Epithelial cell of proximal tubule (primary cell): ENCODE measurements at places on chromosomes 2 and 18. TPM values are rescaled to one million over a fixed set of nuclear protein-coding genes. Genes with fewer than 3 reads are reported as not detected.

The PPM1B gene
- 15.3 and 21.9 TPM in 2 replicates for total RNA-seq

The CTNNA2 gene
- total RNA-seq, result 0.06 and 0.36 TPM in 2 replicates

The RFX8 gene
- total RNA-seq, result not detected in 2 replicates

The RBM44 gene
- 0.14 and 0.75 TPM in 2 replicates for total RNA-seq

- DNase-seq, result no peak
These were observed 314.4 kb upstream of the NT5C1B start for GRCh38 chr2:18903750-18904149.

GRCh38 chr18:59640721-59641120, 56.5 kb downstream of the CCBE1 start:
- no peak for DNase-seq

GRCh38 chr2:157793053-157793612, 83.0 kb downstream of the ACVR1 start:
- no peak for DNase-seq

- DNase-seq, result no peak
These were observed 72.1 kb downstream of the PLCL1 start for GRCh38 chr2:197876524-197876923.

DNA sequence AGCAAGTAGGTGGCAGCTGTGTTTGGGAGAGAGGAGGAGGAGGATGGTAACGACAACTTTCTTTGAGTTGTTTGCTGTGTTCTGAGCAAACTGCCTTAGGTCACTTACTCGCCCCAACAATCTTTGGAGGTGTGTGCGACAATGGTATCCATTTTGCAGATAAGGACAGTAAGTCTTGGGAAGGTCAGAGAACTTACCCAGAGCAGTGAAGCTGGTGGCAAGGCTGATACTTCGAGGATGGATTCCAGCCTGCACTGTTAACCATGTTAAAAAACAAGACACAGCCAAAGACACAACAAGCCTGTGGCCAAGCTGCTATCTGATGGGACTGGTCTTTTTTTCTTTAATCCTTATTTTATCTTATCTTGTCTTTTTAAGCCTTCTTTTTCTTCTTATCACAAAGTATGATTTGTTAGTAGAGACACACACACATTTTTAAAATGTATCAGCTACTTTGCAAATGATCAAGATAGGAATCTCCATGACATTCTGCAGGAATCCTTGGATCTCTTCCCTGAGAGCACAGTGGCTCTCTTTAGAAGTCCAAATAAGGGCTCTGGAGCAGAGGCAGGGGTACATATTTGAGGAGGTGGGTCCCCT, 27.9 kb downstream of the CNDP1 start:
- DNase-seq, result no peak

DNA sequence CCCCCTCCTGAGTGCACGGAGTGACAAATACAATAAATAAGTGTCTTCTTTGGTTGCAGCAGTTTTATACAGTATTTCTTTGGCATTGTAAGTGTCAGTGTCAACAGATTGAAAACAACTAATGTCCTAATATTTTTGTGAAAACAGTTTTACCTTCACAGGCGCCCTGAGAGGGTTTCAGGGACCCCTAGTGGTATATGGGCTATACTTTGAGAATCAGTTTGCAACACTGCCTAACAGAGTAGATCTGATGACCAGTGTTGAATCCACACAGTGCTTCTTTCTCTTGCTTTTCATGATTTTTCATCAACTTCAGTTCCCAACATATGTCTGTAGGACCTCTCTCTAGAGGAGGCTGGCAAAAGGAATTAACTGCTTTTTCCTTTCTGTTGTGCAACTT, 162.2 kb downstream of the PRPF40A start:
- no peak for DNase-seq

- DNase-seq, result no peak
These were observed 298.0 kb downstream of the DSEL start for GRCh38 chr18:67218556-67218955.

DNA sequence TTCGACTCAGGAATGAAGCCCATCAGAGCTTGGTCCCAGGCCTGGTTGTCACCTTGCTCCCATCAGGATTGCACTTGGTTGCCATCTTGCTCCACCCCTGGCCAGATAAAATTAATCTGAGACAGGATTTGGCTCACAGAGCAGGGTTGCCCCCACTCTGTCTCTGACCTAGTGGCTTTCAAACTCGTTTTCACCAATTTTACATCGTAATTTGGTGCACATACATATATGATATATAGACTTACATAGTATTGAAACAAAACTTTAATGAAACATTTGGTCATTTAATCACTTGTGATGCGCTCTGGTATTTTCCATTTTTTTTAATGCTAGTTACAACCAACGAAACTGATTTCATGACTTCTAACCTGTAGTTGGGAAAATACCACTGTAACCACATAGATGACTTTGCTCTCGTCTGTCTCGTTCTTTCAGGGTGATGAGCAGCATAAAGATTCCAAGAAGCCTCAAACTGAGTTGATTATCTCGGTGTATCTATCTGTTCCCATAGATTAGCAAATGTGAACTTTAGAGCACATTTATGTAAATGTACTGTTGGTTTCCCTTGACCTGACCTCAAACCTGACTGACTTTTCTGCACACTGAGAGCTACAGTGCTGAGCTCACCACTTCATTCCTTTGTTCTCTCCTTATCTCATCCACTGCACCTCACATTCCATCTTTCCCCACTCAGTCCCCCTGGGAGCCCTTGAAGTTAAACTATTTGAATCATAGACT, 30.5 kb upstream of the PLB1 start:
- DNase-seq, result no peak

DNA sequence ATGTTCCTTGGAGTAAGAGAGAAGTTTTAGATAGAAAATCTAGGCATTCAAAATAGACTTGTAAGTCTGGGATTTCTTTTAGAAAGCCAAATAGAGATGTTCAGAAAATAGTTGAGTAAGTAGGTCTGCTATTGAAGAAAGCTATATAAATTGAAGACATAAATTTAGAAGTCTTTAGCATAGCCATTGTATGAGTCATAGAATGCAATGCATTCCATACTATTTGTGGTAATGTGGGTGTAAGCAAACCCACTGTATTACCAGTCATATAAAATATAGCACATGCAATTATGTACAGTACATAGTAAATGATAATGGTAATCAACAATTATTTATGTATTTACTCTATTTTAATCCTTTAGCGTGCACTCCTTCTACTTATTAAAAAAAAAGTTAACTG, 14.1 kb downstream of the MC4R start:
- DNase-seq, result no peak
